ENCODE measurements at places on chromosomes 7 and 10.

- peak; percentile 11 for DNase-seq
Measured at GRCh38 chr10:6014241-6014761, 37.0 kb upstream of the IL15RA start.

- no peak for DNase-seq
Measured at GRCh38 chr10:22252224-22252800, 34.5 kb upstream of the EBLN1 start.

DNA sequence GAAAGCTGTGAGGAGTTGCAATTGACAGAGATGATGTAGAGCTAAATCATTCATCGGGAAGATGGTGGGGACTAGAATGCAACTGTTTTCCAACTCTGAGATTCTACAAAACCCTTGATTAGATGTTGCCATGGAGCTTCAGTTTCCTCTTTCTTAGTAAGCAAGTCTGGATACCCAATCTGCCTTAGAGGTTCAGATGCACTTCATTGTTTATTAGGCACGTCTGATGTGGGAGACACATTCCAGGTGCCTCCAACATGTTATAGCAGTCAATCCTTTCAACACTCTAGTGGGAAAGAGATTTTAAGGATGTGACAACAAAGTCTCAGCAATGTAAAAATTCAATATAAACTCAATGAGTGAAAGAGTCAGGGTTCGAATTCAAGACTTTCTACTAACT is 291.3 kb upstream of the PHYHIPL start:
- DNase-seq, result no peak

DNA sequence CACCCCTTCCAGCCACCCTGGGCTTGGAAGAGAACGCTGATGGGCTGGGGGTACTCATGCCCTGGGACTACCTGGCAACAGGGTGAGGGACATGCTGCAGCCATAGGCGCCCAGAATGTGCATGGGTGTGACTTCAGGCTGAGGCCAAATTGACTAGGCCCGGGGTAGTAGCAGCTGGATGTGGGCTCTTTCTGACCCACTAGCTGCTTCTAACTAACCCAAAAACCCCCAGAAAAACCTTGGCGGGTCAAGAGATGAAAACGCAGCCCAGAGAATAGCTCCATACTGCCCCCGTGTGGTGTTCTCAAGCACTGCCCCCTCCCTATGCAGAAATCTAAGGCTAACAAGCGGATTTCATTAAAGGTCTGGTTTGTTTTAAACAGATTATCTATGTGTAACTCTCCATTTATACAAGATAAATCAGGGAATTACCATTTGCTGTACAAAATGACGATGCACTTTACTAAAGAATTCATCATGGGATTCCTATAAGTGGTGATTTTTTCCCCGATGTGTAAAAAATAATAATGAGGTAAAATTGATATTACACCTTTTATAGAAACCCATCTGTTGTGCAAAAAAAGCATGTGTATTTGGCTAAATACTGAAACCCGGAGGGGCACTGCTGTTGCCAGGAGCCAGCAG is 4.2 kb downstream of the SMARCD3 start:
- peak; percentile 90 for DNase-seq

GRCh38 chr7:38478404-38478803 is 152.8 kb downstream of the AMPH start:
- DNase-seq, result no peak

GRCh38 chr7:23235813-23236221 is 10.8 kb upstream of the GPNMB start:
- no peak for DNase-seq

GRCh38 chr10:92787557-92788152 is 60.7 kb upstream of the EXOC6 start:
- DNase-seq, result no peak

- DNase-seq, result no peak
Measured at GRCh38 chr10:103951942-103952341, 15.0 kb upstream of the SLK start.

DNA sequence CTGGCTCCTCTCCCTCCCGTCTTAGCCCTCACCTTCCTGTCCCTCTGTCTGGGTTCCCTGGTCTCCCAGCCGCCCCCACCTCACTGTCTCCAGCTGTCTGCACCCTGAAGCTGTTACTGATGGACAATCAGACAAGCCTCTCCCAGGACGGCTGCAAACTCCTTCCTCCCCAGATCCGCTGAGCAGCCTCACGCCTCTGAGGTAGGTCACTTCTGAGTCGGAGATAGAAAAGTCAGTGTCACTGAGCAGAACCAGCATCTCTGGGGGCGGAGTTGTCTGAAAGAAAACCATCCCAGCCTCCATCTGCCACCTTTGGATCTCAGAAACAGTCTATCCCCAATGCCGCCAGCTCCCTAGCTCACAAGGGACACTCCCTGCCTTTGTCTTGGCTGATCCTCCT is 27.4 kb downstream of the FAM241B start:
- no peak for DNase-seq

DNA sequence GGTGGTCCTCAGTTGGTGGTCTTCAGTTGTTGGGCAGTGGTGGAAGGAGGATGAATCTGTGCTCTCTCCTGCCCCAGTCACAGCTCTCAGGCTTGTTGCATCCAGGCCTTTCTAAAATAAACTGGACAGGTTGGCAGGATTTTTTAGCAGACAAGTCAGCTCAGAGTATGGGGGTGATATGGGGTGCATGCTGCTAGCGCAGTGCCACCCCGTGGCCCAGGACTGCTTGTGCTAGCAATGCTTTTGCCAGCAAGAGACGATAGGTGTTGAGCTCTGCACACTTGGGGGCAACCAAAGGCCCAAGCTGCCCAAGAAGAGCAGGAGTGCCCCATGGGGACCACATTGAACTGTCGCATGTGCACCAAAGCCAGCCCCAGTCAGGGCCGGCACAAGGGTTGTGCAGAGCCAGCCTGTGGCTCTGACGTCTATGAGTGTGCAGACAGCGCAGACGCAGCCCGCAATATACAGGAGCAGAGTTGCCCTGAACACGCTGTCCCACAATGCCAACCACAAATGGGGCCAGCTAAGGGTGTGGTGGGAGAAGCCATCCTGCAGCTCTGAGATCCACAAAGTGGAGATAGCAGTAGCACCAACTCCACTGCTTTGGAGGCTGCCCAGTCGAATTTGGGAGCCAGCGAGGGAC is 49.8 kb upstream of the PDSS1 start:
- DNase-seq, result no peak

- DNase-seq, result no peak
Measured at GRCh38 chr7:47149208-47149839, 432.6 kb downstream of the TNS3 start.

DNA sequence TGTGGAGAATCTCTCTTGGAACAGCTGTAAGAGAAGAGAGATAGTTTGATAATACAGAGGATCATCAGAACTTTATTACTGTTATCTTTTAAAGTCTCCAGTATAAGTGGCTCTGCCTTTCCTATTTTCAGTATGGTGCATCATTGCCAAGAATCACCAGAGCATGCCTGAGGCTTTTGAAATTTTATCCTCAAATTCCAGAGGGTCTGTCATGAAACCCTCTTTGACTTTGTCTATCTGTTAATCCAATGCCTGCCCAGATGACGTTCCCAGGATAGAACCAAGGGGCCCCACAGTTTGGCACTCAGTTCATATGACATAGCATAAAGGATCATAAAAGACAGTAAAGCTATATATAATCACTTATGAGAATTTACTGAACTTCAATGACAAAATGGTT is 35.3 kb upstream of the SEMA3C start:
- no peak for DNase-seq

DNA sequence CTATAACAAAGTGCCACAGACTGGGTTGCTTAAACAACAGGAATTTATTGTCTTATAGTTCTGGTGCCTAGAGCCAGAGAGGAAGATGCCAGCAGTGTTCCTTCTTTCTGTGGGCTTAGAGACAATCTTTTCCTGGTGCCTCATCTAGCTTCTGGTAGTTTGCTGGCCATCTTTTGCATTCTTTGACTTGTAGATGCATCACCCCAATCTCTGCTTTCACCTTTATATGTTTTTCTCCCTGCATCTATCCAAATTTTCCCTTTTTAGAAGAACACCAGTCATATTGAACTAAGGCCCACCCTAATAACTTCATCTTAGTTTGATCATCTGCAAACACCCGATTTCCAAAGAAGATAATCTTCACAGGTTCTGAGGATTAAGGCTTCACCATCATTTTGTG is 66.8 kb downstream of the CDK1 start:
- no peak for DNase-seq

DNA sequence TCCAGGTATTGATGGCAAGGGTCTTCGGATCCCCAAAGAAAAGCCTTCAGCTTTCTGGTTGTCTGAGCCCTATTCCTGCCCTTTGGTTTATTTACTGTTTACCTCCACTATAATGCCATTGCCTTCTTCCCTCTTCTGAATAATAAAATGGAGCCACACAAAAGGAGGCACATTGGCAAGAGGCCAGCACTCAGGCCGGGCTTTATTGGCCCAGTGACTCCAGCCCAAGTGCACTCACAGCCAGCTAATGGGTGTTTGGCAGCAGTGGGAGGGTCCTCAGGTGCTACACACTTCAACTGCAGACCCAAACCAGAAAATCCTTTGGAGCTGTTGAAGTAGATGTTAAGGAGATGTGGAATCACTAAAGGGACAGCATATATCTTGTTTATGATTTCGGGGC is 336.0 kb downstream of the PLXNA4 start:
- DNase-seq, result no peak

DNA sequence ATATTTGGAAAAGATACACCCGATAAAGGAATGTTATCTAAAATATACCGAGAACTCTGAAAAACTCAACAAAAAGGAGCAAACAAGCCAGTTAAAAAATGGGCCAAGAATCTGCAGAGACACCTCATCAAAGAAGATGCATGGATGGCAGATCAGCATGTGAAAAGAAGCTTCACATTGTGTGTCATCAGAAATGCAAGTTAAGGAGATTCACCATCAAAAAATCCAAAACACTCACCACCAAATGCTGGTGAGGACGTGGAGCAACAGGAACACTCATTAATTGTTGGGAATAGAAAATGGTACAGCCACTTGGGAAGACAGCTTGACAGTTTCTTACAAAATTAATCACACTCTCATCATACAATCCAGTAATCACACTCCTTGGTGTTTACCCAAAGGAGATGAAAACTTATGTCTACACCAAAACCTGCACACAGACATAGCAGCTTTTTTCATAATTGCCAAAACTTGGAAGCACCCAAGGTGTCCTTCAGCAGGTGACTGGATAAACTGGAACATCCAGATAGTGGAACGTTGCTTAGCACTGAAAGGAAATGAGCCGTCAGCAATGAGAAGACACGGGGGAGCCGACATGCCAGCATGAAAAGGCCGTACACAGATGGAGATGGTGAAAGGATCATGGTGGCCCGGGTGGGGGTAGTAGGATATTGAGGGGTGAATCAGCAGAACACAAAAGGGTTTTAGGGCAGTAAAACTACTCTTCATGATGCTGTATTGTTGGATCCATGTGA is 27.9 kb upstream of the PWWP2B start:
- no peak for DNase-seq

GRCh38 chr10:7872041-7872442 is 53.7 kb downstream of the TAF3 start:
- DNase-seq, result peak; percentile 11

GRCh38 chr10:123995461-123996131 is 97.8 kb downstream of the CHST15 start:
- no peak for DNase-seq

- no peak for DNase-seq
Measured at GRCh38 chr10:86087716-86088115, 278.9 kb downstream of the GRID1 start.

DNA sequence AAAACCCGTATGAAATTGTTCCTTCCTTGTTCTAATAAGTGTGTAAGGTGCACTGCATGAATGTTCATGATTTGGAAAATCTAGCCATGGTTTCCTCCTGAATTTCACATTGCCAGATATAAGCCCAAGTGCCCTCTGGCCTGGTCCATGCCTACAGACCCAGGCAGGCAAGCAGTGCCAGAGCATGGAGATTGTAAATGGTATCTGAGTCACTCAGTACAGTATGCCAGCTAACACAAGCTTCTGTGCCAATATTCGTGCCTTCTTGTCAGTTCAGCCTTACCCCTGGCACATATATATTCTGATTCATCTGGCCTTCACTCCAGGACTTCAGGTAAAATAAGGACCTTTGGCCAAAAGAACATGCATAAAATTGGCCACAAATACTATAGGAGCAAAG is 38.4 kb upstream of the PDE1C start:
- no peak for DNase-seq

GRCh38 chr7:152340161-152340560 is 95.6 kb downstream of the KMT2C start:
- DNase-seq, result no peak

DNA sequence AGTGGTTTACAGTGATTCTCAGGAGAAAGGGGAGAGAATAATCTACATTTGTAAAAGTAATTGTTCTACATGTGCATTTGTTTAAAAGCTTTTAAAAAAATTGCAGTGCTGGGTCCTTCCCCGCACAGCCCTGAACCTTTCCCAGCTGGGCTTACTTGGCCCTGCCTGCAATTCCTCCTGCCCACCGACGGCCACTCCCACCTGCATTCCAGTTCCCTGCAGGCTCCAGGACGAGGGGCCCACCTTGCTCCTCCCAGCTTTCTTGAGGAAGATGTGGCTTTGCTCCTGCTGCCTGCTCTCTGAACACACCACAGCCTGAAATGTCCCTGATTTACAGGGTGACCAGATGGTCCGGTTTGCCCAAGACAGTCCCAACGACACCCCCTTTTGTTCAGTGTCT is 222.7 kb downstream of the PRPF18 start:
- no peak for DNase-seq

DNA sequence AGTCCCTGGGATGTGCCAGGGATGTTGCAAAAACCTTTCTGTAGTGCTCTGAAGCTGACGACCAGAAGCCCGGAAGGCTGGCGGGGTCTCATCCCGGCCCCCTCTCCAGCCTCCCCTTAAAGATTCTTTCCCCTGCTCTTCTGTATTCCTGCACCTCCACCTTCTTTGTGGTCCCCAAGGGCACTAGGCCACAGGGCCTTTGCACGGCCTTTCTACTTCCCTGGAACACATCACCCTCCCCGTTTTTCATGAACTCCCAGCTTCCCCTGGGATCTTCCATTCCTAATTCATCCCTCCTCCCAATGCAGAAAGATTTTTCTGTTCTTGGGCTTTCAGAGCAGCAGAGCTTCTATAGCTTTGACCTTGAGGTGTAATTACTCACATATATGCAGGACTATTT is 127.0 kb downstream of the CDH23 start:
- no peak for DNase-seq

- no peak for DNase-seq
Measured at GRCh38 chr7:110050785-110051184, 1040.1 kb upstream of the LRRN3 start.

DNA sequence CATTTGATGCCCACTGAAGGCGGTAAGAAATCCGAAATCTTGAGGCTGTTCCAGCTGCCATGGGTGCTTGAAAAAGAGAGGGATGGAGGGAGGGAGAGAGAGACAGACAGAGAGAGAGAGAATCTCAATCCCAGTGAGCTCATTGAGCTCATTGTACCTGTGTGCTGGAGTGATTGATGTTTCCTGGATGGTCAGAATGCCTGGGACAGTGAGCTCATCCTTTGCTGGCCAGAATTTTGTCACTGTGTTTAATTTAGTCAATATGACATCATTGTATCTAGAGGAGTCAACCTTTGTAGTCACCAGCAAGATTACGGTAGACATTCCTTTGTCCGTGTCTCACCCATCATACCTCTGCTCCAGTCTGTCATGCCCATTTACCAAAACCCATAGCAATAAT is 625.4 kb upstream of the POM121L12 start:
- DNase-seq, result no peak

- no peak for DNase-seq
Measured at GRCh38 chr7:117114272-117114671, 161.0 kb downstream of the ST7 start.

GRCh38 chr10:79390551-79391229 is 43.4 kb downstream of the PPIF start:
- DNase-seq, result no peak

- no peak for DNase-seq
Measured at GRCh38 chr10:51204066-51204465, 129.8 kb downstream of the PRKG1 start.

- no peak for DNase-seq
Measured at GRCh38 chr7:125592331-125592730, 662.7 kb upstream of the POT1 start.
